ENCODE measurements at places on chromosomes 5 and 9.

GRCh38 chr5:179289756-179290385, 55.4 kb downstream of the ADAMTS2 start:
- DNase-seq, result no peak

- no peak for DNase-seq
These were observed 208.6 kb upstream of the PAPPA start for GRCh38 chr9:115945009-115945431.

DNA sequence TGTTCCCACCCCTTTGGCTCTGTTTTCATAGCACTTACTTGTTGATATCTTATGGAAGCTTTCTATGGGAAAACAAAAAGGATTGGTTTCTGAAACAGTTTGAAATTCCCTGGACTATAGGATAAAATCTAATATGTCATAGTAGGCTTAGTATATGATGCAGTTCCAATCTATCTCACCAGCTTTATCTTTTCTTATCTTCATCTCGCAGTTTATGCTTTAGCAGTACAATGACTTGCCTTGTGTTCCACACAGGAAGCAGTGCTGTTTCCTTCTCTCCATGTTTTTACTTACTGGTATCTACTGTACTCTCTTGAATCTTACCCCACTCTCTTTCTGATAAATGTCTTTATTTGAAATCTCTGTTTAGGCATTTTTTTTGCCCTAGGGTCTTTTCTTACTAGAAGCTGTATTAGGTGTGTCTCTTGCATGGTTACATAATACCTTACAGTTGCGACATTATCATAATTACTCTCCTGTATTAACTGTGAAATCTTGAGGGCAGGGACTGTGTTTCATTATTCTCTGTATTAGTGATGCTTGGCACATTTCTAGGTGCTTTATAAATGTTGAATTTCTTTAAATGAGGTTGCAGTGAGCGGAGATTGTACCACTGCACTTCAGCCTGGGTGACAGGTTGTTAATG, 76.3 kb downstream of the FOCAD start:
- DNase-seq, result no peak

GRCh38 chr5:64914396-64914795, 145.7 kb downstream of the CWC27 start:
- no peak for DNase-seq

GRCh38 chr9:27212191-27212590, 84.8 kb downstream of the EQTN start:
- DNase-seq, result no peak

All from nephron progenitor cell (in vitro differentiated cells).